Stimulated activated naive CD8-positive, alpha-beta T cell treated with anti-CD3 and anti-CD28 coated beads, Interleukin-15, amount 100 ng/mL, for 72 hours (primary cell): ENCODE measurements at places on chromosomes 4 and X.
A peak's percentile ranks its signal among the peaks of the same experiment; 100 is the strongest.

DNA sequence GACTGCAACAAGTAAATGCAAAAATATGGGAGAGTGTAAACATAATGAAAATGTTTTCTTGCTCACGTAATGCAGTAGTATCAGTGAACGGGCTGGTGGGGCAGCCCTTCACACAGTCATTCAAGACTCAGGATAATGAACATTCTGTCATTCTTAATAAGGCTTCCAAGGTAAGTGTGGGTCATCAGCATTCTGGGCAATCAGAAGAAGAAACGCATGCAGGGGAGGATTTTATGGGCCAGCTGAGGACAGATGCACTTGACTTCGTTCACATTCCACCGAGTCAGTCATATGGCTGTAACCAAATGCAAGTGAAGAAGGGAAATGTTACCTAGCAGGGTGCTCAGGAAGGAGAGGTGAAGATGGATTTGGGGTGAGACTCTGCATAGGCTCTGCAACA is 68.0 kb upstream of the MAP9 start:
- DNase-seq = no peak

- DNase-seq = no peak
Observed at GRCh38 chr4:87584222-87584908, 24.0 kb upstream of the DSPP start.

- peak; percentile 7 for DNase-seq
Observed at GRCh38 chr4:1053080-1053661, 41.7 kb downstream of the FGFRL1 start.

- DNase-seq = no peak
Observed at GRCh38 chrX:119672426-119672825, 20.5 kb downstream of the SEPTIN6 start.
